ENCODE measurements at places on chromosomes 7 and 10.

DNA sequence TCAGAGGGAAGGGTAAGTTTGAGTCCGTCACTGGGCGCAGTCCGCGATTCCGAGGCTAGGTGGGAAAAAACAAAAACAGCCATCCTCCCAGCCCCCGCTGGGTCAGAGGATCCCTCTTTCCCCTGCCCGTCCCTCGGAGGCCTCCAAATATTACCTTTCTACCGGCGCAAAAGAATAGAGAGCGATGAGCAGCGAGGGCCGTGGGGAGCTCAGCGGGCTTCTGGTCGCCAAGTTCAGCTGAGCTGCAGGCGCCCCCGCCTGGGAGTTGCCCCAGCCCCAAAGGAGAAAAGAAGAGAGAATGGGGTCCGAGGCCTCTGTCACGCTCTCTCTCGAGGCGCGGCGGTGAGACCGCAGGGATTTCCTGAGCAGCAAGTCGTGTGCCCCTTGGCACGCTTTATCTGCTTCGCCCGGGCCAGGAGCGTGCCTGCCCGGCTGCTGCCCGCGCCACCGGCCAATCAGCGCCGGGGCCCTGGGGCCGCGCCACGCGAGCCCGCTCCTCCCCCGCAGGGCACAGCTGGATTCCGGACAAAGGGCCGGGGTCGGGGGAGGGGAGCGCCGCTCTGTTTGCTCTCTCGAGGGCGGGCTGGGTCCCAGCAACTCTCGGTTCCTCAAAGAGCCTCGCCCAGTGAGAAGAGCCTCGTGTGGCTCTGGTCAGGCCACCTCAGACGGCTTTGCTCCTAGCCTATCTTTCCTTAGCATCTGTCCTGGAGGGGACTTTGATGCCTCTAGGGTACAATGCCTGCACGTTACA lies at the start of gene NEUROG3:
Gene NEUROG3 (minus strand): TSS at position 367 of the 751 bp plus-strand sequence. CDS start 379 bp downstream, outside the sequence.
- peak; percentile 85 for DNase-seq

- no peak for DNase-seq
Observed at GRCh38 chr10:77421591-77421990, 216.0 kb downstream of the KCNMA1 start.

- DNase-seq, result no peak
Observed at GRCh38 chr10:80921032-80921431, 383.3 kb downstream of the SH2D4B start.

- DNase-seq, result no peak
Observed at GRCh38 chr10:48670978-48671913, 13.4 kb upstream of the WDFY4 start.

DNA sequence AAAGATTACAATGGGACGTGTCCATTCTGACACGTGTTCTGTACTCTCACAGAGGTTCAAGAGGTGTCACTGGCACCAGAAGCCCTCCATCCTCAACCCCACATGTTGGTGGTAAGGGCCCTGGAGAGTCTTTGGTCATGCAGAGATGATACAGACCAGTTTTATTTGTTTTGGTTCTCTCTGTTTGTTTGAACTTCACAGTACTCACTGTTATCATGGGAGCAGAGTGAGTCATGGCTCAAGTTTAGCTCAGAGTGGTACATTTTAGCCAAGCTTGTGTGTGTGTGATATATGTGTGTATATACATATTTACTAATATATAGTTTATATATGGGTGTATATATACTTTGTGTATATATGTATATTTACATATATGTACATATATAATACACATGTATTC lies 935.6 kb downstream of the GRID1 start:
- no peak for DNase-seq

GRCh38 chr10:32328499-32328898 lies 18.5 kb downstream of the EPC1 start:
- no peak for DNase-seq

GRCh38 chr7:37382546-37383088 lies 66.0 kb downstream of the ELMO1 start:
- no peak for DNase-seq

Data from RPMI8226 (cell line).